ENCODE measurements at places on chromosomes 7 and 10.

DNA sequence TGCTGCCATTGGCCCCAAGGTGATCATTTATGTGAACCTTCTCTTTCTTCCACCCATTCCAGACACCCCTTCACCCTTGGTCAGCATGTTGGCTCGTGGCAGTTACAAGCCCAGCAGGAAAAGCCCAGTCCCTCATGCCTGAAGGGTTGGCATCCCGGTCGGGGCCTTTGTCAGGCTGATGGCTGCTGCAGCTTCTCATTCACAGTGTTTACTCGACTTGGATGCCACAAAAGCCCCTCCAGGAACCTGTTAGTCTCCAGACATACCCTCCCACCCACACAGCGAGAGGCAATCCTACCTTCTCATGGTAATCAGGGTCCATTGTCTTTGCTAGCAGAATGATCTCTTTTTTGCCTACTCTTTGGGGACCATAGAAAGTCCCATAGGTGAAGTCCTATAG, 200.8 kb upstream of the PFKP start:
- DNase-seq, result no peak

DNA sequence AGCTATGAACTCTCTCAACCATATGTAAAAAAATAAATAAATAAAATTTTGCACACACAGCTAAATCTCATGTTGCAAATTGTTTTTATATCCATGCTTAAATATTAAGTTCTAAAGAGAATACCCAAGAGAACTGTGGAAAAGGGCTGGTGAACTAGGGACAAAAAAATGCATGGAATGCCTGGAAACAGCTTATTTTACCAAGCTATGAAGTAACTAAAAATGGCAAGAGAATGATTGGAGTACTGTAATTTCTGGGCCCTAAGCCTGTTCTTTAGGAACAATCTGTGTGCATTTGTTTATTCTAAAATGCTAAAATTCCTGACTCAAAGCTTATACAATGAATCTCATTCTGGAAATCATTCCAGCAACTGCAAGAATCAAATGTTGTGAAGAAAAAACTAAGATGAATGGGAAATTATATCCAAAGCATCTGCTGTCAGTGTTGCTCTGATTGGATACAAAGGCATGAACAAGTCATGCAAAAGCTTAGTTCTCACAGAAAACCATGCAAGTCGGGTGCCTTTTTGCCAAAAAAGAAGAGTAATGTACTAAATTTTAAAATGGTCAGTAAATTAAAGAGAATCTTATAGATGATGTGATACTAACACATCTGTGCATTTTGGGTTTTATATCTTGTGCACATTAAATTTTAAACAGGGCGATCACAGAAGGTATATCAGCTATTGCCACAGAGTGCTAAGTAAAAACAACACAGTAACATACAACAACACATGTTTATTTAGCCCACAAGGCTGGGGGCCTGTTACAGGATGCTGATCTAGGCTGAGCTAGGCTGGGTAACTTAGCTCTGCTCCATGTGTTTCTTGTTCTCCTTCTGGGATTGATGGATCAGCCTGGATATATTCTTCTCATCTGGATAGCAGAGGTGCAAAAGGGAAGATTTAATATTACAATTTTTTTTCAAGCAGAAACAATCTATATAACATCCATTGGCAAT, 453.5 kb upstream of the SEMA3A start:
- no peak for DNase-seq

DNA sequence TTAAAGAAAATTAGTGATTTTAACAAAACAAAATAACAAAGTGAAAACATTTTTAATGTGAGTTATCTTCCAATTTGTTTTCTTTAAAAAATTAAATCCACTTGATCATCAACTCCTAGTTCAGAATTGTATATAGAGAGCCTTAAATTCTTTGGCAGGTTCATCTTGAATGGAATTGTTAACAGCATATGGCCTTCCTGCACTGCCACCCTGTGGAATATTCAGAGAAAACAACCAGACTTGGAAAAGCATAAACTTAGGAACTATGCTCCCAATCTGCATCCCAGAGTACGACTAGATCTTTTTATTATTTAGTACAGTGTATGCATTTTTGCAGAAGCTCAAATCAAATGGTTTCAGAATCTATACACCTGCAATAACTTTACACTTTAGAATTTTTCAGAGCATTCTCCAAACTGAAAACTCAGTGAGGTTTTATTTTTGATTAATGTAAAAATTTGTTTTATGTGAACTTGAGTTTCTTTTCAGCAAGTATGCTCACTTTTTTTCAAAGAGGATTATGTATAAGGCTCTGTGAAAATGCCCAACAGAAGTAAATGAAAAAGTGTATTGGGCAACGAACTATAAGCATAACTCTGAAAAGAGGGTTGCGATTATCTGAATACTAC, 44.9 kb upstream of the ANK3 start:
- DNase-seq, result peak; percentile 5

DNA sequence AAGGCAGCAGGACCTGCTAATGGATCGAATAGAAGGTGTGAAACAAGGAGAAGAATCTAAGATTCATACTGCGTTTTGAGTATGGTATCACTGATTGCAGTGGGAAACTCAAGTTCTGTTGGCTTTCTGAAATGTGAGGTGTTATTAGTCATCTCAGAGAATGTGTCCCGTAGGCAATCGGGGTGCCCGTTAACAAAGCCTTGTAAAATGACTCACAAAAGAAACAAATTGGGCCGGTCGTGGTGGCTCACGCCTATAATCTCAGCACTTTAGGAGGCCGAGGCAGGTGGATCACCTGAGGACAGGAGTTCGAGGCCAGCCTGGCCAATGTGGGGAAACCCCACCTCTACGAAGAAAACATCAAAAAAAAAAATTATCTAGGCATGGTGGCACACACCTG, 118.2 kb upstream of the C7orf33 start:
- no peak for DNase-seq

DNA sequence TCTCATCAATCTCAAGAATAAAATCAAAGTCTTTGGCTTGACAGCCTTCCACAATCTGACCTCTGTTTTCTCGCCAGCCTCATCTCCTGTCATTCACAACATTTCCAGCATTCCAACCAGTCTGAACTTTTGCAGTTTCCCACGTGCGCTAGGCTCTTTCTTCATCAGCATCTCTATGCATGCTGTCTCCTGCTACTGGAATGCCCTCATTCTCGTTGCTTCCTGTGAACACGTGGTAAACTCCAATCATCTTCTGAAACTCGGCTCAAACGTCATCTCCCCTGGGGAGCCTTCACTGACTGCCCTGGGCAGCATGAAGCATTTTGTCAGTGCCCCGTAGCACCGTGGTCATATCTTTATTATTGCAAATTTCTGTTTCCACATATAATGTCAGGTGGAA, 12.2 kb upstream of the RSBN1L start:
- DNase-seq, result no peak

- DNase-seq, result no peak
Observed at GRCh38 chr10:78604721-78605120, 464.0 kb upstream of the ZMIZ1 start.

Data from GM12864 (cell line).